ENCODE measurements at places on chromosomes 4 and X. TPM values are rescaled to one million over a fixed set of nuclear protein-coding genes. Genes with fewer than 3 reads are reported as not detected.

DNA sequence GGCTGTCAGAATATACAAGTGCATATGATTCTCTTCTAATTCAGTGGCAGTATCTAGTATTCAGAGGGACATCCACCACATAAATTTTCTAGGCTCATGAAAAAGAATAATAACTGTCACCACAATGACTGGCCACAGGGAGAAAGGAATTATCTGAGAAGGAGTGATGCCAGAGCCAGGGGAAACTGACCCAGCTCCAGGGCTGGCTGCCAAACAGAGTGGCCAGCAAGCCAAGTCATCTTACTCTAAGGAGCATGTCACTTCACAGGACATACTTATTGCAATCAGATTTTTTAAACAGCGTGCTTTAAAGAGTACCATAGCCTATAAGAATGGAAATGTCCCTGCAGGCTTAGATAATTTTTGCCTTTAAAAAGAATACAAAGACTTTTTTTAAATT lies 5.8 kb upstream of the SEPTIN11 start:
- no peak for DNase-seq
- H3K4me3 ChIP-seq: no peak overlapping the region
- no peaks in the 10 kb centered on the region for H3K4me1 ChIP-seq

Gene CXXC4
- 19.3 TPM for polyA plus RNA-seq

DNA sequence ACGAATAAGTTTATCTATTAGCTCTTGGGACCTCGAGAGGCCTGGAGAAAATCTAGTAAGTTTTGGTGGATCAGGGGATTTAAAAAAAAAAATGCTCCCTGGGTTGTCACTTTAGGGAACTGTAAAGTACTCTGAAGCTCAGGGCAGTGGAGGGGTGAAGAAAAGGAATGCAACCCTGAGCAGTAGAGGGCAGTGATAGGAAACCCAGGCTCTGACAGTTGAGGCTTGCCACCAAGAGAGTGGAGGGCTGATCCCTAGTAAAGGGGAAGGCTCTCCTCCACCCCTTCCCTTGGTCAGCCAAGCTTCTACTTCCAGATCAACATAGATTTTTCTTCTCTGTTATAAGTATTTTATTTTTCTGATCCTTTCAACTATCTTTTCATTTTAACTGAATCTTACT lies 73.1 kb downstream of the FBXO8 start:
- H3K27me3 ChIP-seq: peaks cover 59% of the 10 kb centered on the region
- no peaks in the 10 kb centered on the region for H3K4me1 ChIP-seq
- no peaks in the 10 kb centered on the region for H3K36me3 ChIP-seq
- H3K4me3 ChIP-seq: no peak overlapping the region
- no peak for DNase-seq
- no peak overlapping the region for H3K27ac ChIP-seq

DNA sequence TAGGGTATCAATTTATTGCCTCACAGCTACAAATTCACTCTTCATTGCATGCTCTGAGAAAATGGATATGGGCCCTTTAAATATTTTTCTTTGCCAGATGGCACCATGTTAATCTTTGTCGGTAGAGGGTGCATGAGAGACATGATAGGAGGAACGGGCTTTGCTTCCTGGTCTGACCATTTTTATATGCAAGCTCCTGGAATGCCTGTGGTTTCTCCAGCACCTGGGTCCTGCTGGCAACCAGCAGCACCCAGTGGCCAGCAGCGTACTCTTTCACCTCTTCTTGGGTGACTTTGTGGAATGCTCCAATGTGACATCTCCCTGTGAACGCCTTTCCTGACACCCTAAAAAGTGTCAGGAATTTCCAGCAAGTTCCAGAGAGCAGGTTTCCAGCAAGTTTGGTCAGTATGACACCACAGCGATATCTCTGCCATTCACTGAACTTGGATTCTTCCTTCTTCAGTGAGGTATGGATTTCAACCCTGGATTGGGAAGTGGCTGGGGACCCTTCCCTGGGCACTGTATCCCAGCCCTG lies 140.3 kb upstream of the PGRMC2 start:
- H3K36me3 ChIP-seq: no peaks in the 10 kb centered on the region
- H3K27me3 ChIP-seq: no peaks in the 10 kb centered on the region
- DNase-seq: peak; percentile 85
- no peak overlapping the region for H3K27ac ChIP-seq

DNA sequence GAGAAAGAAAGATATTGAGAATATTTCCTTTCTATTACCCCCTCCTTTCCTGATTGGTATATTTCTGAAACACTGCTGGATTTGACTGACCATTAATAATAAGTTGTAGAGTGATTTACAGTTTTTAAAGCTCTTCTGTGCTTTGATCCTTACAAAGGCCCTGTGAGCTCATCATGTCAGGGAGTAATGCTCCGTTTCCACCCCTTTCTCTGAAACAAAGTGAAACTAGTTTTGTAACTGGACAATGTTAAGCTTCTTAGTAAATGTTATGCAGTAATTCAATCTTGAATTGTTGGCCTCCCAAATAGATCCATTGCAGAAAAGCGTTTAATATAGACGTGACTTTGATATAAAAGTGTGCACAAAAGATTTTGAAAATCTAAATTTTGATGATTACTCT lies 190.1 kb upstream of the GNPDA2 start:
- H3K27ac ChIP-seq: peak overlapping the region; percentile 6
- H3K27me3 ChIP-seq: no peaks in the 10 kb centered on the region
- no peaks in the 10 kb centered on the region for H3K36me3 ChIP-seq
- H3K4me3 ChIP-seq: no peak overlapping the region
- DNase-seq: no peak

Gene RNF212
- polyA plus RNA-seq: 1.7 TPM

DNA sequence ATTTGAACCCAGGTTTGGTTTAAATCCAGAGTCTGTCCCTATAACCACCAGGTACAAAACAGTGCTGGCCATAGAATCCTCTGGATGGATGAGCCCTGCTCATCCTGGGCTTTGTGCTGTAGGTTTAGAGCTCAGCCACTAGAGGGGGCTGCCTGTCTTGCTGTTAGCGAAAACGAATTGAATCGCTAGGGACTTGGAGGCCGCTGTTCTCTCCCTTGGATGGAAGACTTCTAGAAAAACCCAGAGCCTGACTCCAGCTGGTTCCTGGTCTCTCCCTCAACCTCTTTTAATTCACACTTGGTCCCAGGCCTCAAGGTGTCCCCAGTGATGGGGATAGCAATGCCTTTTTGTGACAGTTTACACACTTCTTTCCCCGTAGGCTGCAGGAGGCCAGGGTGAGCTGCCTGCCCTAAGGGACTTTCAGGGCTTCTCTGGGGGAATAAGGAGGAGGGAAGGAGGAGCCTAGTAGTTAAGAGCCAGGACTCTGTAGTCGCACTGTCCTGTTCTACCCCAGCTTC lies 8.7 kb downstream of the RIPPLY1 start:
- no peak overlapping the region for H3K4me3 ChIP-seq
- peak; percentile 81 for DNase-seq
- H3K4me1 ChIP-seq: peaks cover 8% of the 10 kb centered on the region
- no peaks in the 10 kb centered on the region for H3K27me3 ChIP-seq

Gene TRPC5OS
- not detected for polyA plus RNA-seq

DNA sequence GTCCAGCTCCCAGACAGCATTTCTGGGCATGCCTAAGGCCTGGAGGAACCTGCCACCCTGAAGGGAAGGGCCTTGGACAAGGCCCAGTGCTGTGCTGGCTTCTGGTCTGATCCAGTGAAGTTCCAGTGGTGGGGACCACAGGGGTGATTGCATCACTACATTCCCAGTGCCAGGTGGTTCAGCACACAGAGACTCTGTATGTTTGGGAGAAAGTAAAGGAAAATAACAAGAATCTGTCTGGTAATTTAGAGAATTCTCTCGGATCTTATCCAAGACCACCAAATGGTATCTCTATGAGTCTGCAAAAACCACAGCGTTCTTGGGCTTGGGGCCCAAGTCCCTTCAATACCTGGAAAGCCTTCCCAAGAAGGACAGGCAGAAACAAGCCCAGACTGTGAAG lies 131.8 kb upstream of the MAD2L1 start:
- H3K4me3 ChIP-seq: no peak overlapping the region
- H3K27ac ChIP-seq: no peak overlapping the region
- no peaks in the 10 kb centered on the region for H3K36me3 ChIP-seq

Gene L1CAM
- polyA plus RNA-seq: 1.4 TPM

DNA sequence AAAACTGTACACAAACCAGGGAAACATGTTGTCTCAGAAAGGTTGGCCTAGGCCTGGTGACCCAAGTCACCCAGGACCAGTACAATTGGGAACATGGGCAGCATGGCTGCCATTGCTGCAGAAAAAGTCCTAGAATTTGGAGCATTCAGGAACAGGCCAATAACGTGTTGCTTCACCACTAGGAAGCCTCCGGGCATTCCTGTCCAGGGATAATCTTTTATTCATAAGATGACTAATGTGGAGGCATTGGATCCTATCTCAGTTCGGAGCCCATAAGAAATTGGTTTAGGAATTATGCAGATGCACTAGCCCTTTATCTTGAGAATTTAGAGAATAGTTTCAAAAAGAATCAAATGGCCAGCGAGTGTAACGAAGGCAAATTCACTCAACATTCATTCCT lies 242.8 kb upstream of the NDST4 start:
- no peaks in the 10 kb centered on the region for H3K27me3 ChIP-seq
- no peak overlapping the region for H3K4me3 ChIP-seq
- DNase-seq: no peak
- no peaks in the 10 kb centered on the region for H3K36me3 ChIP-seq
- no peaks in the 10 kb centered on the region for H3K4me1 ChIP-seq
- H3K27ac ChIP-seq: no peak overlapping the region

Gene CDX4
- polyA plus RNA-seq: not detected

Gene GRIA2
- not detected for polyA plus RNA-seq
